ENCODE measurements at places on chromosomes 2 and 18. TPM values are rescaled to one million over a fixed set of nuclear protein-coding genes. Genes with fewer than 3 reads are reported as not detected.

The TTC27 gene
- 25.4 TPM for total RNA-seq

The ALK gene
- total RNA-seq, result 0.34 TPM

The POTEI gene
- 0.27 TPM for total RNA-seq

The ADCYAP1 gene
- total RNA-seq, result 0.20 TPM

The TP53I3 gene
- total RNA-seq, result 14.5 TPM

The RGPD4 gene
- not detected for total RNA-seq

The ARMC9 gene
- total RNA-seq, result 29.8 TPM

The SP5 gene
- 0.56 TPM for total RNA-seq

The RTP5 gene
- 0.13 TPM for total RNA-seq

- DNase-seq, result peak; percentile 13
Measured at GRCh38 chr2:114754907-114755563, 312.6 kb downstream of the DPP10 start.

- no peak for DNase-seq
Measured at GRCh38 chr18:8959551-8960135, 142.9 kb upstream of the NDUFV2 start.

GRCh38 chr2:12826781-12827180 is 110.0 kb downstream of the TRIB2 start:
- no peak for DNase-seq

DNA sequence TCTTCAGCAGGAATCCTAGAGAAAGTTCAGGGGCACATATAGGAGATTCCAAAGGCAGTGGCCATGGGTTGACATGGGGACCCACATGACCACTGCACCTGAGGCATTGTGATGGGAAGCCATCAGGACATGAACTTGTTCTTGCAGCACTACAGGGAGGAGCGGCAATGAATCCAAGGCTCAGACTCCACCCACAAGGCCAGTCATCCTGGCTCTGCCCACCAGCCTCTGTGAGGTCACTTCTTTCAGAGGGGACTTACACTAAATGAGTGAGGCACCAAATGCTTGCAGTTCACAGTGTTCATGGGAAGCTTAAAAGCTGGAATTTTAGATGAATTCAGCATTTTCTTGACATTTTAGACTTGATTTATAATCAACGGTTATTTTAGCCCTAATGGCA is 254.2 kb downstream of the SETBP1 start:
- no peak for DNase-seq

- DNase-seq, result peak; percentile 11
Measured at GRCh38 chr2:19021100-19021476, 337.3 kb downstream of the OSR1 start.

GRCh38 chr2:177396703-177397460 is 4.3 kb downstream of the AGPS start:
- no peak for DNase-seq

GRCh38 chr18:13539050-13539449 is 187.3 kb downstream of the FAM210A start:
- DNase-seq, result peak; percentile 27

Measured in thyroid gland (tissue), 4 donors.